ENCODE measurements at places on chromosomes 4 and X.

- no peak for DNase-seq
Observed at GRCh38 chrX:1416965-1417760, 25.2 kb upstream of the SLC25A6 start.

DNA sequence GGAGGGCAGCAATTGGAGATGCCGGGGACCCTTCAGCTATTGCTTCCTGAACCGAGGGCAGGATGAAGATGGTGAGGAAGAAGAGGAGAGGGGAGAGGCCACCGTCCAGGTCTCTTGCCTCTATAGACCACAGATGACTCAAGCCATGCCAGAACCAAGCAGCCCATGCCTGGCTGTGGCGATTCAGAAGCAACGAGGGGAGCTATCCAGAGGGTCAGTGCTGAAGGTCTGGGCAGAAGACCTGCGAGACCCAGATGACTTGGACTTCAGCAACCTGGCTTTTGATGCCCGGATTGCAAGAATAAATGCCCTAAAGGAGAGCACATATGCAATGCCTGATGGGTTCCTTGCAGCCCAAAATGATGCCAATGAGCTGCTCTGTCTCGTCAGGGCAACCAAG lies 70.2 kb upstream of the PRPS2 start:
- no peak for DNase-seq

DNA sequence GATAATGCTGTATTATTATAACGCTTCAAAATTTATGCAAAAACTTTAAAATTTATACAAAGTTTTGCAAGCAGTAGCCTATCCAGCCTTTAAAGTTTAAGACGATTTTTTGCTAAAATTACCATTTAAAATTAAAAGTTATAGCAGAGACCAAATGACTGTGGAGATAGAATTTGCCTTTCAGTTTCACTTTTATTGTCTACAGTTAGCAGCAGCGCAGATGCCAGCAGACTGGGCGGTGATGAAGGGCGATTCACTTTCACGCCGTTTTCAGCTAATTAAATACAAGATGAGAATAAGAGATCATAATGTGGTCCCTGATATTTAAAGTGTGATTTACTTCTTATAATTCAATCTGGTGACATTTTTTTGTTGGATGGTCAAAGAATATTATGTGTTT lies 1381.5 kb upstream of the ADGRL3 start:
- no peak for DNase-seq

DNA sequence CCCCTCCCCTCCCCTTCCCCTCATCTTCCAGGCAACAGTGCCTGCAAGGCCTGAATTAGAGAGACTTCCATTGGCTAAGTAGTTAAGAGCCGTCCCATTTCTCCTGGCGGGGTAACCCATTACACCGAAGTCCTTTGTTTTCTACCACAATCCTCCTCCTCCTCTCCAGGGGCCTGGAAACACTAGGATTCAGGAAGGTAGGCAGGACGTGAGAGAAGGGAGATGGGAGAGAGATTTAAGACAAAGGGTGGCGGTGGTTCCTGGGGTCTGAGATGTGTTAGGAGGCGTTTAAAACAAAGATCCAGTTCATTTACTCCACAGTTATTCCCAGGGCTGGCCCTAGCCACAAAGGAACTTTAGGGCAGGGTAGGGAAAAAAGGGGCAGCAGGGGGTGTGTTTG lies 28.0 kb downstream of the NYX start:
- DNase-seq: no peak

GRCh38 chrX:51568586-51568985 lies 50.1 kb downstream of the CENPVL3 start:
- DNase-seq: no peak

- no peak for DNase-seq
Observed at GRCh38 chr4:108891896-108892590, 129.2 kb upstream of the ETNPPL start.

GRCh38 chr4:83865417-83866150 lies 329.7 kb downstream of the GPAT3 start:
- peak; percentile 37 for DNase-seq

GRCh38 chrX:56783450-56783831 lies 54.4 kb downstream of the NBDY start:
- peak; percentile 81 for DNase-seq

DNA sequence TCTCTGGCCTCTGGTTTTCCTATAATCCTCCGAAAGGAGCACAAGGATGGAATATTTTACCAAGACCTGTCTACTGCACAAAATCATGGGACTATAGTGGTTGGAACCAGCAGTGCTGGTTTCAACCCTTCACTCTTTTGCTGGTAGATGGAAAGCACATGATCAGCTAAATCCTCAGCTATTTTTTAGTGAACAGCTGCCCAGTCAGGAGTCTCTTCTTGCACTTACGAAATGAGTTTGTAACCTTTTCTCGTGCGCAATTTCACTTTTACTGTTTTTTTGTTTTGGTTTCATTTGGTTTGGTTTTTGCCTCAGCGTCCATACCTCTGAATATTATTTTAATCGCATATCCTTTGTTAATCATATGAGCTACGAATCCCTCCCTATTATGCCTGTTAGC lies 418.5 kb upstream of the CPEB2 start:
- DNase-seq: no peak
